ENCODE measurements at places on chromosomes 3 and 15. TPM values are rescaled to one million over a fixed set of nuclear protein-coding genes. Genes with fewer than 3 reads are reported as not detected.

Gene C3orf22
- not detected for polyA plus RNA-seq

Gene FBXW12
- 0.45 TPM for polyA plus RNA-seq

Gene PODXL2
- polyA plus RNA-seq = 52.1 TPM

Gene ALPK3
- polyA plus RNA-seq = 13.7 TPM

Gene DGKG
- polyA plus RNA-seq = 0.76 TPM

Gene C3orf20
- 0.24 TPM for polyA plus RNA-seq

Gene SKOR1
- 0.51 TPM for polyA plus RNA-seq

Gene GOLGA6L26
- polyA plus RNA-seq = not detected

Gene ARF4
- polyA plus RNA-seq = 272 TPM

Gene IGSF11
- polyA plus RNA-seq = 4.5 TPM

Gene TMCO5A
- not detected for polyA plus RNA-seq

Gene CLRN1
- not detected for polyA plus RNA-seq

Gene TERC
- not detected for polyA plus RNA-seq

Gene RTP1
- not detected for polyA plus RNA-seq

Gene CHDH
- 7.3 TPM for polyA plus RNA-seq

Gene SIDT1
- 3.8 TPM for polyA plus RNA-seq

Gene CD200
- polyA plus RNA-seq = 43.0 TPM

Gene BHLHE40
- 28.8 TPM for polyA plus RNA-seq

Gene TRIM42
- polyA plus RNA-seq = not detected

Gene GOLGA8Q
- 0.86 TPM for polyA plus RNA-seq

Gene C3orf70
- 9.0 TPM for polyA plus RNA-seq

Gene CCDC13
- polyA plus RNA-seq = 2.8 TPM

Gene OR5K2
- polyA plus RNA-seq = 0.35 TPM

Gene CAPN3
- 20.3 TPM for polyA plus RNA-seq

Gene UNC45A
- polyA plus RNA-seq = 73.7 TPM

Gene PLCB2
- polyA plus RNA-seq = 8.4 TPM

Gene CDCP1
- 1.2 TPM for polyA plus RNA-seq

Gene MYLK
- polyA plus RNA-seq = 162 TPM

Gene BFSP2
- polyA plus RNA-seq = 0.10 TPM

Gene GOLGA6A
- polyA plus RNA-seq = not detected

Gene GOLGA6L25
- polyA plus RNA-seq = not detected

Gene PPARG
- 27.9 TPM for polyA plus RNA-seq

Gene GABRB3
- polyA plus RNA-seq = 8.1 TPM

Gene KBTBD8
- 1.6 TPM for polyA plus RNA-seq

Gene FES
- polyA plus RNA-seq = 15.9 TPM

Gene DUOXA2
- not detected for polyA plus RNA-seq

Gene FAM81A
- 22.5 TPM for polyA plus RNA-seq

Gene ABI3BP
- 18.4 TPM for polyA plus RNA-seq

Gene AGBL1
- 0.10 TPM for polyA plus RNA-seq

Gene INSYN1
- 16.7 TPM for polyA plus RNA-seq

Gene SOX2
- 0.35 TPM for polyA plus RNA-seq

Measured in right renal pelvis (tissue), 4 donors.